ENCODE measurements at places on chromosomes 16 and 17.

DNA sequence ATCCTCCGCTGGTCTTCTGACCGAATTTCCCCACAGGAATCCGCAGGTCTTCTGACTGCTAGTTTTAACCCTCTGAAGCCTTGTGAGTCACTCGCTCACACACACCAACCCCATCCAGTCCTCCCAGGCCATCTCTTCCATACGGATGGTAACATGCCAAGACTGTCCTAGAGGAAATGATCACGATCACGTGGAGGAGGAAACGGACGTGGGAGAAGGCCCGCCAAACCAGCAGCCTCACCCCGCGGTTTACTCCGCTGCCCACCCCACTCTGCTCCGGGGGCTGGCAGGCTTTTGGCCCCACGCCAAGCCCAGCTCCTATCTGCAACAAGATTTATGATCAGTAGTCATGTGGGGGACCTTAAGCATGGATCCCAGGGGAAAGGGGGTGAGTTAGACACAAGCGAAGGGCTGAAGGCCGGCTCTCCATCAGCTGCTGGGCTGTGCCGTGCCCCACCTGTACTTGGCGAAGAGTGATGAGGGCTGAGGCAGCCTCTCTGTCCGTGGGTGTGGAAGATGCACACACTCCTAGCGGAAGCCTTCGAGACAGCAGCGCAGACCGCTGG lies 1.5 kb upstream of the FAAP100 start:
- H3K36me3 ChIP-seq = peaks cover 43% of the 10 kb centered on the region
- H3K27me3 ChIP-seq = no peaks in the 10 kb centered on the region
- peak; percentile 67 for DNase-seq
- peak overlapping the region; percentile 91 for H3K27ac ChIP-seq

DNA sequence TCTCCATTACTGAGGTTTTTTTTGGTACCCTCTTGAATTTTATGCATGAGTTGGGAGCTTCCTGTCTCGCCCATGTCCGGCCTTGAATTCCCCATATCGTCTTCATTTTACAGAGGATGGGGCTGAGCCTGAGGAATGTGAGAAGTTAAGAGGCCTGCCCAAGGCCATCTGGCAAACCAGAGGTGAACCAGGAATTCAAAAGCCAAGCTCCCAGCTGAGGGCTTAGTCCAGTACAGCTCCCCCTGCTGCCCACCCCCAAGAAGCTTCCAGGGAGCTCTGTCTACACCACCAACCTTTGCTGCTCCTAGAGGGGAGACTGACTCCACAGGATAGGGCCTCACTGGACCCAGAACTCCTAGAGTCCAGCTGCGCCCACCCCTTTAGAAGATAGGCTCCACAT lies 20.7 kb upstream of the C16orf78 start:
- H3K36me3 ChIP-seq = no peaks in the 10 kb centered on the region
- H3K4me3 ChIP-seq = no peak overlapping the region
- no peak for DNase-seq
- no peak overlapping the region for H3K27ac ChIP-seq

DNA sequence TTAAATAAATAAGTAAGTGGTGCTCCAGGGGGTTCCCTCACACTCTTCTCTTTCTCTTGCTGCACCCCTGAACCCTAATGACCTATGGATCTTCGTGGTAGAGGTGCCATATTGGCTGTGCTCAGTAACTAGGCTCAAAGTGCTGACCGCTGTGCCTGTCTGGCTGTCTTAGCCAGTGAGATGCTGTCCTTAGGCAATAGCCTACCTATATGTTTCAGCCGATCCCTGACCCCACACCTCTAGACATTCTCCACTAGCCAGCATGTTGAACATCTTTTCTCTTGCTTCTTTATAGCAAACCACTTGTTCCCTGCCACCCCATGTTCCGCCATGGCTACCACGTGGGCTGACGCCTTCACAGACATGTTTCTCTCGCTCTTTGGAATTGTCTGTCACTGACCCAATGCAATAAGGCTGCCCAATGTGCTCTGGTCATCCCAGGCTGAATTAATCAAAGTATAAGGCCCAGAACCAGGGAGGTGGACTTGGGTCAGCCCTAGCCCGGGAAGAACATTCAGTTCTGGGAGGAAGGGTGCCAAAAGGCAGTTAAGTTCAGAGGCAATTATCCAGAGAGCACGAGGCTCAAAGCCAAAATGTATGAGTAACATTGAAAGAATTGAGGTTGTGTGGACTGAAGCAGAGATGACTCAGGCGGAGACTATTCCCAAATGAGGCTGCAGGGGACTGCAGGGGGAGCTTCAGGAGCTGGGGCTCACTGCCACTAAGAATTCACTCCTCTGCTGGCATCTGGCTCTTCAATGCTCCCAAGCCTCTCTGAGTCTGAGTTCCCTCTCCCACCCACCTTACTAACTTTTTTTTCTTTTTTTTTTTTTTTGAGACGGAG lies 28.7 kb upstream of the TNRC6A start:
- H3K4me3 ChIP-seq = no peak overlapping the region
- peak overlapping the region; percentile 64 for H3K27ac ChIP-seq
- no peak for DNase-seq
- no peaks in the 10 kb centered on the region for H3K27me3 ChIP-seq
- no peaks in the 10 kb centered on the region for H3K36me3 ChIP-seq

DNA sequence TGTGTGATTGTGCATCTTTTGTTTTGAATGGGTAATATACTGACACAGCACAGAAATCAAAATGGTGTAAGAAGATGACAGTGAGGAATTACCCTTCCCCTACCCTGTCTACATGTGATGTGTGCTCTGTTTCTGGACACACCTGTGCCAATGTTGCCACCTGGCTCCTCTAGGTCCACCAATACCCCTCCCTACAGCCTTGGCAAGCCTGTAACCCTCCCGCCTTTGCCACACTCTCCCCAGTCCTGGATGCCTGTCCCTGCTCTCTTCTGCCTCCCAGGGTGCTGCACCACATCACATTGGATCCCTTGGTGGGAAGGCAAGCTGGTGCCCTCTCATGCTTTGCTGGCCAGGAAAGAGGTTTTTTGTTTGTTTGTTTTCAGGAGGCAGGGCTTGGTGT lies 289.5 kb upstream of the N4BP1 start:
- no peak for DNase-seq
- H3K4me3 ChIP-seq = no peak overlapping the region
- H3K27me3 ChIP-seq = no peaks in the 10 kb centered on the region
- H3K27ac ChIP-seq = no peak overlapping the region
- no peaks in the 10 kb centered on the region for H3K36me3 ChIP-seq

DNA sequence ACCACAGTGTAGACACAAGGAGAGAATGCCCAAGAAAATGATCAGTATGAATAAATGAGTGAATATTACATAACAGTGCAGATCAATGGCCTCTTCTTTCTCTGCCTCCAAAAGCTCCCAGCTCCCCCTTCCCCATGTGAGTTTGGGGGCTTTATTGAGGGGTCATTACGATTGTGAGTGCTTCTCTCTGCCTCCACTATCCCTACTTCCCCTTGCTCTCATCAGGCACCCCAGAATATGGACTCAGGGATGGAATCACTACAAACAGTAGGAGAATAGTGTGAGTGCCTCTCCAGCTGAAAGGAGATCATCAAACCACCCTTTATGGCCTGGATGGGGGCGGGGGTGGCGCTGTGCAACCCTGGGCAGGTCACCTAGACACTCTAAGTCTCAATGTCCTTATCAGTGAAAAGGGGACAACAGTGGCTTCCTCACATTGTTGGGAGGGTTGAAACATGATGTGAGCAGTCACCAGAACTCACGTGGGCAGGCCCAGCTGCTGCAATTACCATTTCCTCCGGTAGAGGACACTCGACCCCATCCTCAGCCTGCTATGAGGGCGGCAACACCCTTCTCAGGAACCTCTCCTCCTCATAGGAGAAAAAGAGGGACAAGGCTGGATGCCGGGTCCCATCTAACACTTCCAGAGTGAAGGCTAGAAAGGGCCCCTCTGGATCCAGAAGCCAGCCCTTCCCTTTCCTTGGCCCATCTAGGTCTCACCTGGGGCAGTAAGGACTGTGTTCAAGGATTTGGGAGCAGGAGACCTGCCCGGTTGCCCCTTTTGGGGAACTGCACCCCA lies 2.1 kb upstream of the EPOP start:
- H3K27ac ChIP-seq = no peak overlapping the region
- H3K36me3 ChIP-seq = no peaks in the 10 kb centered on the region
- H3K4me3 ChIP-seq = no peak overlapping the region
- no peak for DNase-seq
- H3K4me1 ChIP-seq = peaks cover 36% of the 10 kb centered on the region

GRCh38 chr17:63622574-63623390 lies 565 bp downstream of the MAP3K3 start:
- peak overlapping the region; percentile 85 for H3K27ac ChIP-seq
- peak overlapping the region; percentile 75 for H3K4me3 ChIP-seq
- no peaks in the 10 kb centered on the region for H3K36me3 ChIP-seq
- H3K4me1 ChIP-seq = peaks cover 52% of the 10 kb centered on the region

GRCh38 chr17:29617125-29617480 lies 5.6 kb downstream of the CORO6 start:
- H3K27me3 ChIP-seq = no peaks in the 10 kb centered on the region
- peak overlapping the region; percentile 66 for H3K27ac ChIP-seq
- H3K4me1 ChIP-seq = peaks cover 62% of the 10 kb centered on the region
- peak; percentile 92 for DNase-seq

DNA sequence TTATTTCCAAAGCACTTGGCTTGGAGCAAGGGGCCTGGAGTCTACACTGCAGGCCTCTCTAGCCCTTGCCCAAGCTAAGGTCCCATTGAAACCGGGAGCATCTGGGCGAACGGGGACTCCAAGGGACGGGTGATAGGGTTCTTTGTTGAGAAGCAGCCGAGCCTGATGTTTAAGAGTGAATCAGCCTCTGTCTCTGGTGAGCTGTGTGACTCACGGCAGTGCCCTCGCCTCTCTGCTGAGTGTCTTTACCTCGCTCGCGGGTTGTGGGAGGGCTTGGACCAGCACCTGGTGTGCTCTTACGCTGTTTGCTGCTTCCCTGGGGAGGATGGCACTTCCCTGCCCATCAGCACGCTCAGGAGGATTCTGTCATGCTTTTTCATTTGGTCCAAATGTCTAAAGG lies 1.3 kb downstream of the HGS start:
- H3K4me1 ChIP-seq = peaks cover 24% of the 10 kb centered on the region
- no peak for DNase-seq
- peaks cover 44% of the 10 kb centered on the region for H3K36me3 ChIP-seq
- H3K27ac ChIP-seq = no peak overlapping the region

DNA sequence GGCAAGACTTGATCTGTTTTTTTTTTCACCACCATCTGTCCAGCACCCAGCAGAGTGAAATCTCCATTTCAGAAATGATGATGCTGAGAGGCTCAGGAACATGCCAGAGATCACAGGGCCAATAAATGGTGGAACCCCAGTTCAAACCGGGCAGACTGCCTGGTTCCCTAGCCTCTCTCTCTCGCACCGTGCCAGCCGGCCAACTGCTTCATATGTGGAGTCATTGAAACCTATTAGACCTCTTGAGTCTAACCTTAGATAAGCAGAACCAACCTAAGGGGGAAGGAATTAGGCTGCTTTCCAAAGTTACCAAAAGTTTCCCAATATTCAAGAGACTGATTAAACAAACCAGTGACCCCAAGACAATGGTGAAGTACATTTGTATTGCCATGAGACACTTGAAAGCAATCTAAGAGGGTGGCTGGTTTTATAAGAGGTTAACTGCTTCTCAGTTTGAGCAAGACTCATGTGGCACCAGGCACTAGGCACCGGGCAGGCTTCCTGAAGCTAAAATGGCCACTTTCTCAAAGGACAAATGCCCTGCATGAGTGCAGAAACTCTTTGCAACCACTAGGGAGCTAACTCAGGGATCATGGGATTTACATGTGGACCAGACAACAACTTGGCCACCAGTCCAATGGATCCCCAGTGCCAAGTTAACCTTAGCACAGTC lies 18.4 kb downstream of the TOX3 start:
- no peaks in the 10 kb centered on the region for H3K36me3 ChIP-seq
- no peaks in the 10 kb centered on the region for H3K4me1 ChIP-seq
- no peak overlapping the region for H3K27ac ChIP-seq
- H3K4me3 ChIP-seq = no peak overlapping the region
- DNase-seq = peak; percentile 85

- H3K4me1 ChIP-seq = no peaks in the 10 kb centered on the region
- no peaks in the 10 kb centered on the region for H3K27me3 ChIP-seq
- DNase-seq = no peak
- H3K27ac ChIP-seq = no peak overlapping the region
- H3K36me3 ChIP-seq = peaks cover 45% of the 10 kb centered on the region
Observed at GRCh38 chr17:82920150-82920549, 80.3 kb upstream of the ZNF750 start.

DNA sequence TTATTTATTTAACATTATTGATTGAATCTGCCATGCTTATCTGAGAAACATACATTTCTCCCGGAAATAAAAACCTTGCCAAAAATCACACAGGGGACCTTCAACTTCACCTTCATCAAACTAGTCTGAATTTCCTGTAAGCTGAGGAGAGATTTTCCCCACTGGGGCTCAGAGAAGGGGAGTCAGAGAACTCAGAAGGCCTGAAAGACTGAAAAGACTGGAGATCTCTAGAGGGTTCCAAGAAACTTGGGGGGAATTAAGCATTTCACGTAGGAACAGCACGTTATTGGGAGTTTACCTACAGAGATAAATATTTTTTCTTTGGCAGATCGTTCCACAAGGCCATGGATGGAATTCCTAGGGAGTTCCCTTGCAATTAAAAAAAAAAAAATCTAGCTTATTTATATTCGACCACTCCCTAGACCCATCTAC lies 528 bp upstream of the NOL11 start:
- H3K4me1 ChIP-seq = peaks cover 15% of the 10 kb centered on the region
- peak overlapping the region; percentile 65 for H3K4me3 ChIP-seq
- peaks cover 24% of the 10 kb centered on the region for H3K36me3 ChIP-seq
- peak overlapping the region; percentile 89 for H3K27ac ChIP-seq

DNA sequence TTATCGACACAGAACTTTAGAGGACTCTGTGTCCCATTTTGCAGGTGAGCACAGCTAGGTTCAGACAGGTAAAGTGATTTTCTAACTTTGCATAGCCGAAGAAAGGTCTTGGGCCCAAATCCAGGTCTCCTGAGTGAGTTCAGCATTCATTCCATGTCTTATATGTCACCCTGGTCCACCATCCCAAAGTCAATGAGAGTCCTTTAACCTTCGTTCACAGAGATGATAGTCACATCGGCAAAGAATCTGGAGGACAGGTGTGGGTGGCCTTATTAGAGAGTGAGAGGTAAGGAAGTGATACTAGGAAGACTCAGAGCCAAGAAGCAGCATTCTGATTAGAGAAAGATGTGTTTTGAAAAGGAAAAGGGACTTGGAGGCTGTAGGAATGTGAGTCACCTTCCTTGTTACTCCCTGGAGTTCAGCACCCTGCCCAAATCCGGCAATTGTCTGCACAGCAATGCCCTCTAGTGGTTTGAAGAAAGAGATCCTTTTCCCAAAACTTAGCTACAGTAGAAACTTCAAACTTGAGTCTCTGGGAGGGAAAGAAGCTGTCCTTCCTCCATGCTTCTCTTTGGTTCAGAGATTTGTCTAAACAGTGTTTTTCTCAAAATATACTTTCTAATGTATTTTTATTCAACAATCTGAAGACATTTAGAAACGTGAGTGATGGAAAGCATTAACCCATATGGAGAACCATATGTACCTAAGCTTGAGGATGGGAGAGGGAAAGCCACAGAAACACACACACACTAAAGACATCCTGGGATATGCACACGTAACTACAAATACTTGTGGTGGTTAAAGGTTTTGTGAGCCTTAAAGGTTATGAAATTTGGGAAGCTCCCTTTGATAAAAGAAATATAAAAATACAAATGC lies 96.4 kb upstream of the SHISA6 start:
- no peaks in the 10 kb centered on the region for H3K4me1 ChIP-seq
- H3K27ac ChIP-seq = no peak overlapping the region
- no peaks in the 10 kb centered on the region for H3K27me3 ChIP-seq

GRCh38 chr17:40500190-40500589 lies 1.2 kb downstream of the TNS4 start:
- no peaks in the 10 kb centered on the region for H3K36me3 ChIP-seq
- peak overlapping the region; percentile 77 for H3K27ac ChIP-seq
- H3K4me3 ChIP-seq = no peak overlapping the region
- peaks cover 14% of the 10 kb centered on the region for H3K4me1 ChIP-seq

Measured in upper lobe of left lung (tissue), 6 donors.